Fibroblast of lung (primary cell): ENCODE measurements at places on chromosomes 16 and 17. TPM values are rescaled to one million over a fixed set of nuclear protein-coding genes. Genes with fewer than 3 reads are reported as not detected.

- DNase-seq, result no peak
- H3K27me3 ChIP-seq, result no peaks in the 10 kb centered on the region
- H3K4me1 ChIP-seq, result peaks cover 8% of the 10 kb centered on the region
- H3K4me3 ChIP-seq, result peak overlapping the region; percentile 95
- H3K36me3 ChIP-seq, result peaks cover under 1% of the 10 kb centered on the region
These were observed 1.5 kb downstream of the MAP1LC3B start for GRCh38 chr16:87393680-87394055.

GRCh38 chr17:77248216-77249114 lies 107.7 kb downstream of the SEC14L1 start:
- no peaks in the 10 kb centered on the region for H3K27me3 ChIP-seq
- no peaks in the 10 kb centered on the region for H3K4me1 ChIP-seq
- no peak overlapping the region for H3K27ac ChIP-seq

- H3K36me3 ChIP-seq, result no peaks in the 10 kb centered on the region
- H3K4me1 ChIP-seq, result peaks cover 8% of the 10 kb centered on the region
- no peak overlapping the region for H3K27ac ChIP-seq
These were observed 3.5 kb upstream of the PKMYT1 start for GRCh38 chr16:2983706-2984136.

GRCh38 chr16:10871157-10871991 lies 5.6 kb upstream of the CIITA start:
- no peak overlapping the region for H3K4me3 ChIP-seq
- H3K4me1 ChIP-seq, result peaks cover 10% of the 10 kb centered on the region
- DNase-seq, result peak; percentile 61
- peak overlapping the region; percentile 66 for H3K27ac ChIP-seq
- H3K27me3 ChIP-seq, result no peaks in the 10 kb centered on the region

DNA sequence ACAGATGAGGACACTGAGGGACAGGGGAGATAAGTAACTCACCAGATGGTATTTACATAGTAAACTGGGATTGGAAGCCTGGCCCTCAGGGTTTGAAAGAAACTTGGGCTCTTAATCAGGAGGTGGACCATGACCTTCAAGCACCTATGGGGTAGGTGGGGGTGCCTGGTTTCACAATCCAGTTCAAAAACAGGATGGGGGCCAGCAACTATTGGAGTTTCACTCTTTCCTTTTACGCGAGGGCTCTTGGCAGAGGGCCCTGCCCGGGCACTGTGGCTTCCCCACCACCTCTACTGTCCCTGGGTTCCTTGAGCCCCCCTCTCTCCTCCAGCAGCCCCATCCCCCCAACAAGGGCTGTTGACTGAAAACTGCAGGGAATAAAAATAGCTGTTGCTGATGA lies 11.3 kb upstream of the PRR29 start:
- no peaks in the 10 kb centered on the region for H3K36me3 ChIP-seq
- H3K27me3 ChIP-seq, result peaks cover 6% of the 10 kb centered on the region
- no peak overlapping the region for H3K27ac ChIP-seq
- H3K4me3 ChIP-seq, result no peak overlapping the region
- no peak for DNase-seq

DNA sequence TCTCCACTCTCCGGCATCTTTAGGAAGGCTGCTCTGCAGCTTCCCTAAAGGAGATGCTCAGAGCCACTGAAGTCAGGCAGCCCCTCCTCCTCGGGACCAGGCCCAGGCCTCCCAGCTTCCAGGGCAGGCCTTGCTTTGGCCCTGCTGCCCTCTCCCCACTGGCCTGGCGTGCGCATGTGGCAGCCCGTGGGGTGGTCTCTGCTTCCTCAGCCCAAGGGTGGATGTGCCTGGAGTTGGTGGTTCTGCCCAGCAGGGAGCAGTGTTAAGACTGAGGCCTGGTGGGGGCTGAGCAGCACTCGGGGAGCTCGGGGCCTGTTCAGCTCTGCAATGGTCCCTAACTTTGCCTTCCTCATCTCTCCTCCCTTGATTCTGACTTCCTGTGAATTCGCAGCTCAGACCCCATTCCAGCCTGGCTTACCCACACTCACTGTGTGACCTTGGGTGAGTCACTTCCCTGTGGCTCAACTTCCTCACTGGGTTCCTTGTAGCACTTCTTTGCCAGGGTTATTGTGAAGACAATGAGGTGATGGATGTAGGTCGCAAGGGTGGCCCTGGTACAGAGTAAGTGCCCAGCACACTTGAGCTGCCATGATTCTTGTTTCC lies 63.2 kb downstream of the NKD1 start:
- H3K4me1 ChIP-seq, result no peaks in the 10 kb centered on the region
- peak; percentile 12 for DNase-seq
- H3K36me3 ChIP-seq, result no peaks in the 10 kb centered on the region
- H3K27me3 ChIP-seq, result no peaks in the 10 kb centered on the region
- H3K27ac ChIP-seq, result no peak overlapping the region
- no peak overlapping the region for H3K4me3 ChIP-seq

- H3K27me3 ChIP-seq, result no peaks in the 10 kb centered on the region
- peaks cover 7% of the 10 kb centered on the region for H3K4me1 ChIP-seq
- H3K27ac ChIP-seq, result peak overlapping the region; percentile 56
- peaks cover 4% of the 10 kb centered on the region for H3K36me3 ChIP-seq
- H3K4me3 ChIP-seq, result peak overlapping the region; percentile 69
These were observed 1.1 kb downstream of the KPNB1 start for GRCh38 chr17:47650525-47651522.

- peaks cover 14% of the 10 kb centered on the region for H3K4me1 ChIP-seq
- no peak overlapping the region for H3K27ac ChIP-seq
- H3K27me3 ChIP-seq, result no peaks in the 10 kb centered on the region
- H3K36me3 ChIP-seq, result no peaks in the 10 kb centered on the region
These were observed 19.4 kb downstream of the TMEM94 start for GRCh38 chr17:75475851-75476250.

DNA sequence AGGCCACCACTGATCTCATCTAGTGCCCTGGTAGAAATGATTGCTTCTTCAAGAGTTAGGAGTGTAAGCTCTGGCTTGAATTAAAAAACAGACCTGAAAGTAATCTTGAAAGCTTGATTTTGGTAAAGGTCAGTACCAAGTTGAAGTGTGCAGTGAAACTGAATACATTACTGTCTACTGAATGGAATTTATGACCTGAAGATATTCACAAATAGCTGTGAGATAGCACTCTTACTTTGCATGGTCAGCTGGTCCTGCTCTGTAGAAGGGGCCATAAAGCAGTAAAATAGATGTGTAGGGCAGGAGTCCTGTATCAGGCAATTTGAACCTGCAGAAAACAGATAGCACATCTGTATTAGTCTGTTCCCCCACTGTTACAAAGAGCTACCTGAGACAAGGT lies 78.6 kb downstream of the MYH13 start:
- no peaks in the 10 kb centered on the region for H3K27me3 ChIP-seq
- no peak overlapping the region for H3K27ac ChIP-seq
- no peaks in the 10 kb centered on the region for H3K4me1 ChIP-seq
- H3K4me3 ChIP-seq, result no peak overlapping the region
- H3K36me3 ChIP-seq, result no peaks in the 10 kb centered on the region

GRCh38 chr16:53998966-53999522 lies 287.5 kb downstream of the IRX3 start:
- H3K36me3 ChIP-seq, result no peaks in the 10 kb centered on the region
- no peaks in the 10 kb centered on the region for H3K4me1 ChIP-seq
- no peak for DNase-seq

DNA sequence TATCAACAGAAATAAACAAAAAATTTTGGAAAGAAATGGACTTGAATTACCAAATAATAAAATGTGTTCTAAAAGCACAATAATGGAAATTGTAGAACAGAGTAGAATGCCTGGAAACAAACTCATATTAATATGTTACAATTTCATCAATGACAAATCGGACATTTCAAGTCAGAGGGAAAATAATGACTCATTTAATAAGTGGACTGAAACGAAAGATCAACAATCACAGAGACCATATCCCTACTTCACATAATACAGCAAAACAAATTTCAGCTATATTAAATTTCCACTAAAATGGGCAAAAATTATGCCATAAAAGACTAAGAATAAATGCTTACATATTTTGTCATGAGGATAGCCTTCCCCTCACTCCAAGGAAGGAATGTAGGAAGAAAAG lies 25.7 kb downstream of the CDYL2 start:
- DNase-seq, result no peak
- H3K27me3 ChIP-seq, result no peaks in the 10 kb centered on the region
- H3K4me3 ChIP-seq, result no peak overlapping the region

DNA sequence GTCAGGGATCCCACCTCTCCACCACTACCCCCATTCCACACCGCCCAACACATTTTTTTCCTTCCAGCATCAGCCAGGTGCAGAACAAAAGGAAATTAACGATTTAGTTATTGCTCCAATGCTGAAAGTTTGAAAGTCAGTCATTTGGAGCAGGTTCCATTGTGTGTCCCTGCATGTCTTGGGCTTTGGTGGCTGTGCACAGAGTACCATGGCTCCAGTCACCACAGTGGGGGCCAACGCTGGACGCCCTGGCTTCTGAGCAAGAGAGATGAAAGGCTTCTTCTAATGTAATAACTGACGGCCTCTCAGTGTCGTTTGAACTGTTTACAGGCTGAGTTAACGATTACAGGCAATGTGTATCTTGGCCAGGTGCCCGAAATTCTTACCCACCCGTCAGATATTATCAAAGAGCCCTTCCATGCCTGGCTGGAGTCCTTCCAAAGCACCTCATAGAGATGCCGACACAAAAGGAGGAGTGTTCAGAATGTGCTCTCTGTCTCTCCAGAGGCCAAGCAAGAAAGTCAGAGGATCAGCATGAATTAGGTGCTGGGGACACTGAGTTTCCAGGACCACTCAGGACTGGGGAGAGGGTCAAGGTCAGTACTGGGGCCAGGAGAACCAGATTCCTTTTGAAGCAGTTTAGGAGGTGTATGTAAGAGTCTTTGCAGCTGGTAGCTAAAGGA lies 25.9 kb downstream of the RNF43 start:
- H3K27ac ChIP-seq, result no peak overlapping the region
- no peak overlapping the region for H3K4me3 ChIP-seq

GRCh38 chr16:78538919-78539318 lies 439.5 kb downstream of the WWOX start:
- no peak overlapping the region for H3K4me3 ChIP-seq
- no peak for DNase-seq
- no peaks in the 10 kb centered on the region for H3K36me3 ChIP-seq
- no peaks in the 10 kb centered on the region for H3K4me1 ChIP-seq

DNA sequence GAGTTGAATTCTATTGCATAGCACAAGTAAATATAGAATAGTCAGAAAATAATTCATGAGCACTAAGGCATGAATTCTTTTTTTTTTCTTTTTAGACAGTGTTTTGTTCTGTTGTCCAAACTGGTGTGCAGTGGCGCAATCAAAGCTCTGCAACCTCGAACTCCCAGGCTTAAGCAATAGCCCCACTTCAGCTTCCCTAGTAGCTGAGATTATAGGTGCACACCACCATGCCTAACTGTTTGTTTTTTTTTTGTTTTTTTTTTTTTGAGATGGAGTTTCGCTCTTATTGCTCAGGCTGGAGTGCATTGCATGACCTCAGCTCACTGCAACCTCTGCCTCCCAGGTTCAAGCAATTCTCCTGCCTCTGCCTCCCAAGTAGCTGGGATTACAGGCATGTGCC lies 16.6 kb downstream of the TUBD1 start:
- no peaks in the 10 kb centered on the region for H3K4me1 ChIP-seq
- DNase-seq, result no peak
- no peak overlapping the region for H3K4me3 ChIP-seq
- H3K27me3 ChIP-seq, result no peaks in the 10 kb centered on the region
- H3K36me3 ChIP-seq, result no peaks in the 10 kb centered on the region

- no peaks in the 10 kb centered on the region for H3K36me3 ChIP-seq
- no peak for DNase-seq
- H3K4me1 ChIP-seq, result no peaks in the 10 kb centered on the region
These were observed 97.1 kb upstream of the HS3ST3A1 start for GRCh38 chr17:13698832-13699231.

The HOXB8 gene
- 1.4 and 2.0 TPM in 2 replicates for polyA plus RNA-seq

The LGALS9B gene
- not detected in 2 replicates for polyA plus RNA-seq

The CACNG1 gene
- not detected in 2 replicates for polyA plus RNA-seq

The KRT39 gene
- 0.19 and 0.22 TPM in 2 replicates for polyA plus RNA-seq

The SPATA20 gene
- 19.9 and 21.6 TPM in 2 replicates for polyA plus RNA-seq

The NT5M gene
- polyA plus RNA-seq, result 0.37 and 0.46 TPM in 2 replicates

The PIRT gene
- not detected in 2 replicates for polyA plus RNA-seq

The GRIN2A gene
- polyA plus RNA-seq, result 0.15 and 0.19 TPM in 2 replicates

The SNTB2 gene
- polyA plus RNA-seq, result 45.3 and 51.8 TPM in 2 replicates

The KCNG4 gene
- not detected in 2 replicates for polyA plus RNA-seq

The TEKT5 gene
- 0.06 TPM in 1 of 2 replicates, not detected in the other for polyA plus RNA-seq

The STXBP4 gene
- polyA plus RNA-seq, result 9.8 and 11.0 TPM in 2 replicates
